Activated CD4-positive, CD25-positive, alpha-beta regulatory T cell treated with anti-CD3 and anti-CD28 coated beads, Interleukin-2, amount 50 U/mL, for 16 hours (primary cell): ENCODE measurements at places on chromosomes 5 and 9.

DNA sequence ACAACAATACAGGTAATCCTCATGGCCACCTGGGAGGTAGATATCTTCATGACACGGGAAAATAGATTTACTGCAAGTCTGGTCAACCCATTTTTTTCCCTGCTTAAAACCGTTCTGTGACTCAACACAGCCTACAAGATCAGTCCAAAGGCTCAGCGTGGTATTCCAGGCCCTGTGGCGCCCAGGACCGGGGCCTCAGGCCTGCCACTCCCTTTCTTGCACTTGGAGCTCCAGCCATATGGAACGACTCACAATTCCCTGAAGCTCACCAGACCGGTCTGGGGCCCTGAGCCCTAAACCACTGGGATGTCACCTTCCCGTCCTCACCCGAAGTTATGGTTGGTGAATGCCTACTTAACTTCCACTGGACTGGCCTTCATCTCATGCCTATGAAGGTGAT, 6.5 kb upstream of the MLANA start:
- no peak for DNase-seq

DNA sequence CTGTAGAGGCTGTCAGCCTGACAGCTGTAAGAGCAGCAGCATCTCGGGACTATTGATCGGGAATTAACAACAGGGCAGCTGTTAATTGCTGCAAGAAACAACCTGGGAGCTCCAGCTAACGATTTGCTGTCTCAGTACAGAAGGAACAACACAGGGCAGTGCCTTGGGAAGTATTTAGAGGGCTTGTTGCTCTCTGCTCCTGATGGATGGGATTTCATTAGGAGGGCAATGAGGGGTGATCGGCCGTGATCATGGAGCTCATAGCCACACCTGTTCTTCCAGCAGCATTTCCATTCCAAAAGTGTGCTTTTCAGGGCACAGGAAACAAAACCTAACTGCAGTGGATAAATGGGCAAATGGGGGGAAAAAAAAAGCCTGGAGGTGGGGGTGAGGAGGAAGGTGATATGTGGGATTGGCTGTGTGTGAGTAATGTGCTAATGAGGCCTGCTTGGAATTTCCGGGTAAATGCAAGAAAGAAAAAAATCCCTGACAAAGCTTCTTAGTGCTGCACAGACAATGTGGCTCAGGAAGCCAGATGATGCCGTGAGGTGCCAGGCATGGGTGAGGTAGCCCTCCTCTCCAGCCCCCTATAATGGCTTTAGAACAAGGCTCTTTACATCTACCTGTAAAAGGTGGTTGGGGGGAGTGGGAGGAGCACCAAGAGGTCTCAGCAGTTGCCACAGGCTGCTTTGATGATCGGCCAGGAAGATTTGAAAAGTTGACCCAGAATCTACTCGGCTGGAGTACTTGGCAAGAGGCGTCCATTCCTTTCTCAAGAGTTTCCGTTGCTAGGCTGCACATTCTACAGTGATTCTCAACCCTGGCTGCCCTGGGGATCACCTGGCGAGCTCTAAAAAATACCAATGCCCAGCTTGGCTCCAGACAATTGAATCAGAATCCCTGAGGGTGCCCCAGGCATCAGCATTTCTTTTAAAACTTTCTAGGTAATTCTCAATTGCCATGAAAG, 139.5 kb upstream of the KLF9 start:
- no peak for DNase-seq

DNA sequence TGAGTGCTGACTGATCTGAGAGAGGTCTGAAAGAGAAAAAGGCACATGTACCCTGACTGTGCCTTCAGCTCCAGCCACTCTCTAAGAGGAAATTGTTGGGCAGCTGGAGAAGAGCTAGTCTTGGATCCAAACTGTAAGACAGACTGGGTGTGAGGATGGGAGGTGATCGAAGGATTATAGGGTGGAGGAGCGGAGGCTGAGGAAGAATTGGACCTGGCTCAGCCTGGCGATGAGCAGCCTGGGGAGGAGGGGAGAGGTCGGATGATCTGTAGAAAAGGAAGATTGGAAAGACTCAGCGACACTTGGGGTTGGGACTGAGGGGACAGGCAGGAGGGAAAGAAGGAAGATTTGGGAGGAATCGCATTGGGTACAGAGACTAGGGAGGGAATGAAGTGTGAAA, 98.6 kb upstream of the SLC25A48 start:
- no peak for DNase-seq

- no peak for DNase-seq
Measured at GRCh38 chr5:110265162-110265561, 461.3 kb downstream of the TMEM232 start.

- DNase-seq: no peak
Measured at GRCh38 chr5:123454259-123454911, 31.2 kb upstream of the CEP120 start.

DNA sequence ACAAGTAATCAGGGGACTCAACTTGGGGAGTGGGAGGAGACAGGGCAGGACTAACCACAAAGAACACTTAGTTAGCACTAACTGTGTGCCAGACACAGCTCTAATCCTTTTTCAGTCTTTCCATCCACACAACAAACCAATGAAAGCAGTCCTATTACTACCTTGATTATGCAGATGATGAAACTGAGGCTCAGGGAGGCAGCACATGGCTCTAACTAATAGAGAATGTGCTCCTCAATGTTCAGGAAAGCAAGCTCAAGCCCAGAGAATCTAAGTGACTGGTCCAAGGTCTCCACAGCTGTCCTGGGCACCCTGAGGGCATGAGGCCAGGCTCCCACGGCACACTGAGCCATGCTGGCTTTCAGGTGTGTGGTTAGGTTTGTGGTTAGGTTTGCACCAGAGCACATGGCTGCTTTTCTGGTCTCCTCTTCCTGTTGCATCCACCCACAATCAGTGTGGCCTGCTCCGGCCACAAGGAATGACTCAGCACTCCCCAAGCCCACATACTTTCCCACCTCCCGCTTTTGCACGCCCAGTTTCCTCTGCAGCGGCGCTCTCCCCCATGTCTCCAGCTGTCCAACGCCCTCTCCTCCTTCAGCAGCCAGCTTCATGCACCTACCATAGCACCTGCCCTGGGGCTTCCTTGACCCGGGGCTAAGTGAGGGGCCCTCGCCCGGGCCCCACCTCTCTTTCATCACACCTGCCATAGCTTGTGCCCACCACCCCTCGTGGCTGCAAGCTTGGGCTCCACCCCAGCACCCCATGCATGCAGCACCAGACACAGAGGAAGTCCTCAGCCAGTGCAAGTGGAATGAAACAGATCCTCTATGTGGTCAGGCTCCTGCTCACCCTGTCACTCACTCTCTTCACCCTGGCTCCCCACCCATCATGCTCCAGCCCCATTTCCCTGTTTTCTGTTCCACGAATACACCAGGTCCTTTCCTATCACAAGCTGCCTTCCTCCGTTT, 133.1 kb downstream of the GABBR2 start:
- DNase-seq: no peak

DNA sequence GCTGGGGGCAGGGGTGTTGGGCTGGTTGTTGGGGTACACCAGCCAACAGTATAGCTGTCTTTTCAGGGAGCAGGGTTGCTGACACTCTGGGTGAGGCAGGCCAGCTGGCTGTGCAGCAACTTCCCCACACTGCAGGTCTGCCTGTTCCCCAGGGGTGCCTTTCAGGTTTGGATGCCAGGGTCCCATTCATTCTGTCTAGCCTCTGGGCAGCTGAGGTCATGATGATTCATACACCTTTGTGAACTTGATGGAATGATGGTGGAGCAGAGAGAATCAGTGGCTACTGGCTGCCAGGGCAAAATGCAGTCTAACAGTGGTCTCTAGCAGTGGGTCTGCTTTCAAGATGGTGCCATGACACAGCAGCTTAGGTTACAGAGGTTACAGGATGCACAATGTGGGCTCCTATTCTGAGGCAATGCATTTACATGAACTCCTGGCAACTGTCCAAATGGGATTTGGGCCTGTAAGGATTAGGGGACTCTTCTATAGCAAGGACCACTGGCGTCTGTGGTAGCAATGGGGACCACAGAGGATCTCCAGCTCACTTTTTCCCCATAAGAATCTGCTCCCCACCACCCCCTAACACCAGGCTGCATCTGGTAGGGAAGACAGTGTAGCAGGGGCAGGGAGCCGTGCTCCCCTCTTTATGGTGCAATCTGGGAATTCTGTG, 103.7 kb downstream of the FEM1C start:
- no peak for DNase-seq

DNA sequence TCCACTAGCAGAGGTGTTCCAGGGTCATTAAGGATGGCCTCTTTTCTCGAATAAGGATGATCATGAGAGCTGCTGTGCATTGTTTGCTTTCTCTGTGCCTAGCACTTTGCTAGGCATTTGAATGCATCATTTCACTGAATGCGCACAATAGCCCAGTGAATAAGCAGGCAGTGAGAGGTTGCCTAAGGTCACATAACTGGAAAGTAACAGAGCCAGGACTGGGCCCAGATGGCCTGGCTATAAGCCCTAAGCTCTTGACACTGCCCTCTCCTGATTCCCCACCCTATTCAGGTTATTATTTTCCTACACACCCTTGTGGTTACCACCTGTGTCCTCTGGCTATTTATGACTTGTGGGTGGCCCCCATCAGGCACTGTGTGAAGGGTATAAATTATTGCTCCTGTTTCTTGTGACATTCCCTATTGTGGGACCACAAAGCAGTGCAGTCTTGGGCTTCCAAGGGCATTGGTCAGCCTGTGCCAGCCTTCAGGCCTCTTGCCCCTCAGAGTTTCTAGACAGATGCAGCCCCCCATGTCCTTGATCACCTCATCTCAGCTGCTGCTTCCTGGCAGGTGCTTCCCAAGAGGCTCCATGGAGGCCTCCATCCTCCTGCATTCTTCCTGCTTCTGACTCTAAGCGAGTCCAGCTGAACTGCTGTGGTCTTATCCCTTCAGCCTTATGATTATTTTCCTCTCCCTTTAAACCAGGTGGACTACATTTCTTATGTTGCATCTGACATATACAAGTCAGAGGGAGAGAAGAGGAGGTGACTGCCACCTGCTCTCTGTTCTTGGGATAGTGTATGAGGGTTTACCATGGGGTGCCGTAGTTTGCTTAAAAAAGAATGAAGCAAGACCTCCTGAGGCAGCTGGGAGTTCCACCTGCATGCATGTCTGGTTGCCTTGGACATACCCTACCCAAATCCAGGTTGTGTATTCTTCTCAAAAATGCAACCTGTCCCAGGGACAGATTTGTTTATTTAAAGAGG, 47.6 kb downstream of the ANGPTL2 start:
- no peak for DNase-seq

DNA sequence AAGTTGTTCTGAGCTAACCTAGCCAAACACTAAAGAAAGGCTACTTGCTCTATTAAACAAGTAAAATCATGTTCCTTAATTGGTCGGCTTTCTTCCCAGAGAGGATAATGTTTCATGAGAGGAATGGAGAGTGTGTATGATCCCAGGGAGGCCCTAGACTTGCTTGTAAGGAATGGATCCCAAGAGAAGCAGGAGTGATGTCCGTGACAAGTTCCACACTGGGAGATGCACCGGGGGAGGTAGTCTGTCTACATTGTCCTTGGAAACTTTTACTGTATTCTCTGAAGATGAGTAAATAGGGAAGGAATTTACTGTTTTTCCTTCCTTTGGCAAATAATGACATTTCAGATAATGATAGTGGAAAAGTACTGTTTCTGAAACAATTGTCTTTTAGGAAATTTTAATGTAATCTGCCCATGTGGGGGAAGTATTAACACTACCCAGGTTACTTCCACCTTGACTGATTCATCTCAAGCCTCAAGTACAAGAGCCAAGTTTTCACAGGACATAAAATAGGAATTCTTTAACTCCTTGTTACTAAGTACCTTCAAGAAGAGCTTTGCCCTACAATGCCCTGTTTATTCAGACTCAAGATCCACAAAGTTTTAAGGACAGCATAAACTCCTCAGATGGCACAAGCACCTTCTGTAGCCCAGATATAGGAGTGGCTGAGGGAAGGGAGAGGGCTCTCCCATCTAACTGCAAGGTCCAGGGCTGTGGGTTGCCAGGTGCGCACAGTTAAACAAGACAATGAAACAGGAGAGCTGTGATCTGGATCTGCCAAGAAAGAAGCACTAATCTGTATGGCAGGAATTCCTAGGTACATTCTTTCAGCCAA, 152.1 kb downstream of the GNA14 start:
- no peak for DNase-seq

DNA sequence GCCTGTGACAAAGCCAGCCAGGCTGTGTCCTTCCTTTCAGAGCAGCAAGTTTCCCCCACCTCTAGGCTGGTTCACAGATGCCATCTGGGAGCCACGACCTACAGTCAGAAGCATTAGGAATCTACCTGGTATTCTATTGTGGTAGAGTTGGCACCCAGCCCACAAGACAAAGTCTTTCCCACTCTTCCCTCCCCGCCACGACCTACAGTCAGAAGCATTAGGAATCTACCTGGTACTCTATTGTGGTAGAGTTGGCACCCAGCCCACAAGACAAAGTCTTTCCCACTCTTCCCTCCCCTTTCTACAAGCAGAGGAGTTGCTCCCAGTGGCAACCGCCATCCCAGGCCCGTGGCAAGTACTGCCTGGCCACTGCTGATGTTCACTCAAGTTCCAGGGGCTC, 157.8 kb upstream of the TNC start:
- DNase-seq: no peak

- DNase-seq: no peak
Measured at GRCh38 chr5:62082370-62082801, 223.6 kb upstream of the KIF2A start.

DNA sequence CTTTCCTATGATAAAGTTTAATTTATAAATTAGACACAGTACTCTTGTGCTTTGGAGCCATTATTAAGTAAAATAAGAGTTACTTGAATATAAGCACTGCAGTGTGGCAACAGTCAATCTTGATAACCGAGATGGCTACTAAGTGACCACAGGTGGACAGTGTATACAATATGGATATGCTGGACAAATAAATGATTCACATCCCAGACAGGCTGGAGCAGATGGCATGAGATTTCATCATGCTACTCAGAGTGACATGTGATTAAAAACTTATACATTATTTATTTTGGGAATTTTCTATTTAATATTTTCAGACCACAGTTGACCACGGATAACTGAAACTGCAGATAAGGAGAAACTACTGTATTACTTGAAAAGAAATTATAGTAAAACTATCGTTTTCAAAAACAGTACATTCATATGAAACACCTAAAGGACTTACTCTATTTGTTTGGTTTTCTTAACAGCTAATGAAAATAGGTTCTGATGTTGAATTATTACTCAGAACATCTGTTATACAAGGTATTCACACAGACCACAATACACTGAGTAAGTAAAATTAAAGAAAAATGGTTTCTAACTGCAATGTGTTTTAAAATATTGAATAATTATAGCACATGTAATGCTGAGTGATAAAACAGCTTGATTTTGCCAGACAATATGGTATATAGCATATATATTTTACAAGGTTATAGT, 16.0 kb downstream of the LYRM7 start:
- DNase-seq: no peak

GRCh38 chr9:101146508-101146907, 118.0 kb downstream of the PLPPR1 start:
- DNase-seq: no peak

GRCh38 chr5:138238034-138238433, 24.9 kb upstream of the CDC23 start:
- no peak for DNase-seq
